ENCODE measurements at places on chromosomes 12 and 14. TPM values are rescaled to one million over a fixed set of nuclear protein-coding genes. Genes with fewer than 3 reads are reported as not detected.

Gene WBP11
- total RNA-seq, result 56.0 TPM

GRCh38 chr12:2682296-2683251 lies 112.2 kb upstream of the FKBP4 start:
- DNase-seq, result no peak

DNA sequence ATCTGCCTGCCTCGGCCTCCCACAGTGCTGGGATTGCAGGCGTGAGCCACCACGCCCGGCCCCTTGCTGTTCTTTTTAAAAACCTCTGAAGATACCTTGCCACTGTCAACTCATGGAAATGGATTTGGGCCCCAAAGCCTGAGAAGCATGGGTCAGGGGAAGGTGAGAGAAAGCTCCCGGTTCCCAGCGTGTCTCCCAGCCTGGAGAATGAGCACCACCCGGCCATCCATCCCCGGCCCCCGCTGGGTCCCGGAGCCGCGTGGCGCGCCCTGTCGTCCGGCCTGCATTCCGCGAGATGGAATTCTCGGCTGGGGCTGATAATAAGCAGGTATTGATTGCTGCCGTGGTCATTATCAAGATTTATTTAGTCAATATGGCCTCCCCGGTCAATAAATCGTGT lies 126.5 kb upstream of the MYL2 start:
- DNase-seq, result no peak

- peak; percentile 82 for DNase-seq
These were observed 136.3 kb downstream of the AEBP2 start for GRCh38 chr12:19575337-19576243.

Gene RNU4-1
- total RNA-seq, result 1,261 TPM

DNA sequence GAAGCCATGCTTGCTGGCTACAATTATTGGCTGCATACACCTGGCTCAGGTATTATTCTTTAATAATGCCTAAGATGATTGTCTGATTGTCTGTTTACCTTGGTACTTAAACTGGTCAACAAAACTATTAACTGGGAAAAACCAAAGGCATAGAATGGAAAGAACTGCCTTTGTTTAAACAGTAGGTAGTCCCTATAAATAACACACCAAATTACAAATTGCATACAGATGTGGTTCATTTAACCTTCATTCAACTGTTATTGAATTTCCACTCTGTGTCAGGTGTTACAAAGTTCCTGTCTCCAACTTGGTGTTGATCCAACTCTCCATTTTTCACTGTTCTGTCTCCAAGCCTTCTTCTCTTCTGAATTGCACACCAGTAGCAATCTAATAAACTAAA lies 79.8 kb upstream of the FSCB start:
- DNase-seq, result no peak

GRCh38 chr14:43503508-43503907 lies 1003.6 kb downstream of the FSCB start:
- DNase-seq, result no peak

Gene FAR2
- 6.2 TPM for total RNA-seq

Gene PTPRQ
- 9.8 TPM for total RNA-seq

GRCh38 chr14:90741682-90741946 lies 74.6 kb downstream of the TTC7B start:
- DNase-seq, result no peak

Measured in left cardiac atrium (tissue), 4 donors.